ENCODE measurements at places on chromosomes 3 and 15.

DNA sequence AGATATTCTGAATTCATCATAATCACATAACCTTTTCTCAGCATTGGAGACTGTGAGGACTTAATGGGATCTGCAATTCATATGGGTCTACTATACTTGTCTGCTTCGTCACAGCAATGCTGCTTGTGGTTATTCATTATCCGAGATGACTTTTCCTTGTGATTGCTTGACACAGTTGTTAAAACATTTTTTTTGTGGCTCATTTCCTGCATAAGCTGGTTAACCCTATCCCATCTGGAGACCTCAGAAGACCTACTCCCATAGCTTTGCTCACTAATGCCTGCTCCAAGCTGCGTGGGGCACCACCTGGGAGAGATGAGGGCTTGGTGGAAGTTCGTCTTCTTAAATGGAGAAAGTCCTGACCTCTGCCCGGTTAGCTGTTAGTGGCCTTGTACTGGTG, 360.8 kb downstream of the CHST2 start:
- DNase-seq: no peak

DNA sequence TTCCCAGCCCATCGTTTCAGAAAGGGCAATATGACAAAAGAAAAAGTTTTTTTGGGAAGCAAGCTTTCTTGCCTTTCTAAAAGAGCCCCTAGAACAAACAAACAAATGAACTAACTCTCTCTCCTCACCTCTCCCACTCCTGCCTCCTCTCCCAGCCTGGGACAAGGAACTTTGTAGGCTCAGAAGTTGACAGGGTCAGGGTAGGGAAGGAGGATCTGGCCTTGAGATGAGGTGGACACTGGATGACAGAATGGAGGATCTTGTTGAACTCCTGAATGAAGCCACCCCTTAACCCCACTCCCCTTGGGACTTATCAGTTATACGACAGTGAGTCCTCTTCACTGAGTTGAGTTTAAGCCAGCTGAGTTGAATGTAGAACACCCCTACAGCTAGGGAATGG, 1.6 kb upstream of the ITGA11 start:
- DNase-seq: no peak

GRCh38 chr3:10982782-10983181, 9.8 kb upstream of the SLC6A1 start:
- no peak for DNase-seq

GRCh38 chr3:138254216-138254615, 67.1 kb downstream of the ARMC8 start:
- DNase-seq: no peak

GRCh38 chr3:58202917-58203360, 7.8 kb downstream of the DNASE1L3 start:
- peak; percentile 30 for DNase-seq

GRCh38 chr15:84967380-84967779, 14.3 kb upstream of the PDE8A start:
- DNase-seq: no peak

DNA sequence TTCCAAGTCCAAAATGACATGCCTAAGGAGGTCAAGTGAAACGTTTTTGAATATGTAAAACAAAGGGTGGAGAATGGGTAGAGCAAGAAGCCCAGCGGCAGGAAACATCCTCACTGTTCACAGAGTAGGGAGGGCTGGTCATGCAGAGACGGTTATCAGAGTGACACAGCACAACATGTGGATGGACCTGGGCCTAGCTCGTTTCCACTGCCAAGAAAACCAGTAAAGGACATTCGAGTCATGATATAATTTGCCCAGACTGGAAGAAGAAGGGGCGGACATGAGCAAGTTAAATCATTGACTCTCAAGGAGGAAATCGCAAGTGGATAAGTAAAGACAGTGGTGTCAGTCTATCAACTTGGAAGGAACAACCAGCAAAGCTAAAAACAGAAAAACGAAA, 89.3 kb downstream of the LRIG1 start:
- DNase-seq: no peak

DNA sequence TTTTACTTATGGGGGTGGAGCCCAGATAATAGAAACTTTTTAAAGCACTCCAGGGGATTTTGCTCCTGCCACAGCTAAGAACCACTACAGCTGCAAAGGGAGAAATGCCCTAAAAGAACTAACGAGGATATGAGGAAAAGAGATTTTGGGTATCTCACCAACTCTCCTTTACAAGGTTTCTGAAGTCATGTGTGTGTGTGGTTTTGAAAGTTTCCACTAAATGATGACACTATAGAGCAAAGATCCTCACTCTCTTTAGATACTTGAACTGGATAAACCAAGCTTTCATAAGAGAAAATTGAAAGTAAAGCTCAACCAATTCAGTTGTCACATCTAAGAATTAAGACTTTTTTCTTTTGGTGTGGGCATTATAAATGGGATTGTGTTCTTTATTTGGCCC, 455.3 kb upstream of the ALCAM start:
- DNase-seq: no peak

GRCh38 chr3:49803465-49804140, 542 bp downstream of the INKA1 start:
- DNase-seq: peak; percentile 55

DNA sequence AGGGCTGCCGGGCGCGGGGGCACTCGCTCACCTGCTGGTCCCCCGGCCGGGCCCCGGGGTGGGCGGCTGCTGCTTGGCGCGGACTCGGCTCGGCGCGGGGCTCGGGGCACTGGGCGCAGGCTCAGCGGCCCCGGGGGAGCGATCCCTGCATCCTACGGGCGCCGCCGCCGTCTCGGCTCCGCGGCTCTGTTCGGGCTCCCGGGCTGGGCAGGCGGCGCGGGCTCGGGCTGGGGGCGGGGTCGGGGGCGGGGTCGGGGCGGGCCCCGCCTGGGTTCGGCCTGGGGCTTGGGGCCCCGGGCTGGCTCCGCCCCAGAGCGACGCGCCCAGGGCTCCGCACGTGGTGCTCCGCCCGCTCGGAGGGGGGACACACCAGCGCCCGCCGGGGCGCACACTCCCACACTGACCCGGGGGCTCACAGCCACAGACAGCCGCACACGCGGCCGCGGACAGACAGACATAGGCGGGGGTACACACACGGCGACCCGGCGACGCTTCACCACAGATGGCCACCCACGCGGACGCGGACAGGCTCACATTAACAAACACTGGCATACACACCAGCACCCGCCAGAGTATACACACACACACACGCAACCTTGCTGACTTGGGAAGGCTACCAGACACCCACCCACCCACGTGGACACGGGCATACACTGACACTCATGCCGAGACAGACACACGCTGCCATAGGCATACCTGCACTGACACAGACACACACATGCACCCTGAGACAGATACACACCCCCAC, at the start of gene SCN5A:
Gene SCN5A (minus strand): TSS at position 188 of the 748 bp plus-strand sequence. CDS start 16,380 bp downstream, outside the sequence.
- peak; percentile 57 for DNase-seq

- no peak for DNase-seq
Measured at GRCh38 chr3:143337387-143337786, 217.8 kb downstream of the CHST2 start.

GRCh38 chr3:138724443-138724842, 110.3 kb downstream of the PIK3CB start:
- DNase-seq: no peak

GRCh38 chr3:43248185-43248583, 38.2 kb upstream of the SNRK start:
- no peak for DNase-seq

GRCh38 chr15:94282269-94283250, 51.2 kb downstream of the MCTP2 start:
- no peak for DNase-seq

DNA sequence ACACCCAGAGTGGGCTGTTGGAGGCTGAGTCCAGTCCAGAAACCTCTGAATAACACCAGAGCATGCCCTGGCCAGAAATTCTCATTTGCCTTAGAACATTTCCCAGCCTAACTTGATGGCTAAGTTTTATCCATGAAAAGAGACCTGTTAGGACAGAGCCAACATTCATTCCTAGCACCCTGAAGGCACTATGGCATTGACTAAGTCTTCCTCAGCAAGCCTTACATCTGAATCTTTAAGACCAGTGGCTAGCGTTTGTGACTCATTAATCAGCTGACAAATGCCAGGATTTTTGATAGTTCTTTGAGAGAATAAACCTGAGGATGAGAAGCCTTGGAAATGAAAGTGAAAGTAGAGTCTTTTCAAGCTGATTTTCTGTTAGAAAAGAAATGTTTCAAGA, 1087.1 kb upstream of the ALCAM start:
- peak; percentile 30 for DNase-seq

- no peak for DNase-seq
Measured at GRCh38 chr3:11832981-11833905, 13.4 kb downstream of the TAMM41 start.

DNA sequence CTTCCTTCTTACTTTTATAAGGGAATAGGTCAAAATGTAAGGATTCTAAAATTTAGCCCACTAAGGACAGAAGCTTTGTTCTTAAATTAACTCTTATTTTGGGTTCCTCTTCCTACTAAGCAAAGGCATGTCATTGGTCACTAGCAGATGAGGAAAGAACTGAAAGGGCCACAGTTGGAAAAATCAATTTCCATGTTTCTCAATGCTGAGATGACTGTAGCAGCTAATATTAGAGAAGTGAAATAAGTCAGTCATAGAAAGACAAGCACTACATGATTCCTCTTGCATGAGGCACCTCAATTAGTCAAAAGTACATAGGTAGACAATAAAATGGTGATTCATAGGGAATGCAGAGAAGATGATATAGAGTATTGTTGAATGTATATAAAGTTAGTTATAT, 353.7 kb downstream of the RSL24D1 start:
- no peak for DNase-seq

DNA sequence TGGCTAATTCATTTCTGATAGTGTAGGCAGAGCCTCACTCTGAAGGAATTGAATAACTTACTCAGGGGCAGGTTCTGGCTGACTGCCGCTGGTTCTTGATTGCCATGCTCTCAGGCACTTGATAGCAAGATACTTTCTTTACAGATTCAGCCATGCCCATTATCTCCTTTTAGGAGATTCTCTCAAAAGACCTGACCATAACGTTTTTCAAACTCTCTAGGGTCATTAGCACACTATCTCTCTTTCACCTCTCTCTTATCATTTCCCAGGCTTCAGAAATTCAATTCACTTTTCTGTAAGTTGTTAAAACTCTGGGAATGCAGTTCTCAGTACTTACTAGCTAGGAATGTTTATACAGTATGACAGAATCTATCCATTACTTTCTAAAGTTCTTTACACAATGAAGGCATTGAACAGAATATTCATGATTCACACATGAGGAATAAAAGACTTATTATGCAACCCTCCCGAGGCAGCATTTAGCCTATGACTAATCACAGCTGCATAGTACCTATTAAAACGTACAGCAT, 850.3 kb upstream of the CADM2 start:
- no peak for DNase-seq
